Activated CD8-positive, alpha-beta T cell treated with anti-CD3 and anti-CD28 coated beads, Interleukin-2, amount 10 ng/mL, durations not matched to agents 7 days and 5 days (primary cell): ENCODE measurements at places on chromosomes 5 and 9. TPM values are rescaled to one million over a fixed set of nuclear protein-coding genes. Genes with fewer than 3 reads are reported as not detected.

- DNase-seq, result no peak
These were observed 45.7 kb upstream of the PTGS1 start for GRCh38 chr9:122325124-122325523.

DNA sequence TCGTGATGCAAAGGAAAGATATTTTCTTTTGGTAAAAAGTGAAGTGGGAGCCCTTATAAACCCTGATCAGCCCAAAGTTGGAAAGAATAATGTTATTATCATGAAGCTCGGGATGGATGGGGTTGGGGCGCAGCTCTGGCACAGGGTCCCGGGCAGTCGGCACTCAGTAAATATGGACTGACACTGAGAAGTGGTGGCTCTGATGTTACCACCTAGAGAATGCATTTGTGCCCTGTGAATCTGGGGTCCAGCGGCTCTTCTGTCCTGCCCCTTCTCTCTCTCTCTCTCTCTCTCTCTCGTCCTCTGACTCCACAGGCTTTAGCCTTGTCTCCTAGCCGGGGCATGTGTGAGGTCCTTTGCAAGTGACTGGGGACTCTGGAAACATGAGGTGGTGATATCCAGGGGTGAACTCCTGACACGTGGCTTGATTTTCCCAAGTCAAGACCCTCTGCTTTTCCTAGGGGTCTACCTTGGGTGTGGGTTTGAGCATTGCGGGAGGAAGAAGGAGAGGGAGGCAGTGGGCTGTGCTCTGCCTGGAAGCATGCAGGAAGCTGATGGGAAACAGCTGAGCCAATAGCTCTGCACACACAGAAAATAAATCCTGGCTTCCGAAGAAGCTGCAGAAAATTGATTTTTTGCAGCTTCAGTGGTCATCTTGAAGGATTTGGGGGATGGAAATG, 162.7 kb downstream of the MACROH2A1 start:
- no peak for DNase-seq

GRCh38 chr5:127228540-127229184, 61.9 kb upstream of the MEGF10 start:
- DNase-seq, result no peak

DNA sequence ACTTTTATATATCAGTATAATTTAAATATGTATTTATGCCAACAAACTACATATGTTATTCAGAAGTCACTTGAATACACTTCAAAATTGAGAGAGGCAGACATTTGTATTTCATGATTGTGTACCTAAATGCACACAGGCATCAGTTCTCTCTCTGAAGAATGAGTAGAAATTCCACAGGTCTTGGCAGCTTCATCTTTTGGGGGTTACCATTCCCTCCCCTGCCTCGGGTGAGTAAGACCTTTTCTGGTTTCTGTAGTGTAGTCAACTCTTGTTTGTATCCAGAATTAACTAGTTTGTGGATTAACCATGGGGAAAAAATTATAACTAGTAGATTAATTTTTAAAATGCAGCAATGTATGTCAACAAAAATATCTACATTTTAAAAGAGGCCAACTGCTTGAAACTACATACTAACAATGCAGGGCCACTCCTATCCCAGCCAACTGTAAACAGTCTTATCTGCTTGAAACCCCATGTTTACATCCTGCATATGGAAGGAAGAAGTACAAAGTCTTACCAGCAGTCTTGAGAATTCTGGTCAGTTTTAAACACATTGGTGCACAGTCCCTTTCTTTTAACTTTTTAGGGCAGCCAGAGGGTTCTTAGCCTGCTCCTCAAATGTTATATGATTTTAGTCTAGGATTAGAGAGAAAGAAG, 339.6 kb upstream of the KIF2A start:
- DNase-seq, result no peak

DNA sequence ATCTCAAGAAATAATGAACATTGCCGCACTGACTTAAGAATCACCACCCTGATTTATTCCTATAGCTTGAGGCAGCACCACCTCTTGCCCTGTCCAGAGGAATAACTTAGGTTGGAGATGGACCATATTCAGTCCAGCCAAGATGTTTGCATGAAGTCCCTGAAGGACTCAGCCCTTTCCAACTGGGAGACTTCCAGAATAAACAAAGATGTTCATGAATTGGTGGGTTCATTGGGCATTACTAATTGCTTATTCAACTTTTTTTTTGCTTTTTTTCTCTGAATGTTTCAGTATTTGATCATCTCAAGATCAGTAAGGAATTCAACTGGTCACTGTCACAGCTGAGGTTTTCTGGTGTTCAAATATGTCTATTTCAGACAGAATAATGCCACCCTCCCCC, 470.6 kb downstream of the CCDC171 start:
- no peak for DNase-seq

DNA sequence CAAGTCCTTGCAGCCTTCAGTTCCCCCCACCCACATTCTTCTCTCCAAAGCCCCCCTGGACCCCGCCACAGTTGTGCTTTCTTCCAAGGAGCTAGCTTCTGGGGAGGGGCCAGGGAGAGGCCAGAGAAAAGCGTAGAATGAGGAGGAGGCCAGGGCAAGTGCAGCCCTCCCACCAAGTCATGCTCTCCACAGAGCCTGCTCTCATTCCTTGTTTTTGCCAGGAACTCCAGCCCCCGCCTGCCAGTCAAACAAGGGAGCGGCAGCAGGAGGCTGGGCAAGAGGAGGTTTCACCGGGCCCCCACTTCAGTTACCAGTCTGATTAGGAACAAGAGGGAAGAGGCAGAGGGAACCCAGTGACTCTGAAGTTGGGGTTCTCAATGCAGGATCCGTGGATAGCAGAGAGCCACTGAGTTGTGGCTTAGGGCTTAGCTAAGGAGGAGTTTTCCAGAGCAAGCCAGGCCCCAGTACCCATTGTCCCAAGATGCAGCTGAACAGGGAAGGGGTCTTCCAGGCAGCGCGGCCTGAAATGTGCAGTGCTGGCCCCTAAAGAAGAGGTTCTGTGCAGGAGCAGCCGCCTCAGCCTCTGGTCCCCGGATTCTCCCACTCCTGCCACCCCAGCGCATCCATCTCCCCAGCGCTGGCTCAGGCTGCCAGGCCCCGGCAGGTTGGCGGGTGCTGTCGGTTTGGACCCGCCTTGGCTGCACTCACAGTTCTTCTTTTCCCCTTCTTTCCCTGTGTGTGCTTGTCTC, 120.6 kb downstream of the DAB2IP start:
- DNase-seq, result no peak

The IL4 gene
- total RNA-seq, result not detected

The PCDH12 gene
- total RNA-seq, result 0.29 TPM
